ENCODE measurements at places on chromosomes 6 and 20. TPM values are rescaled to one million over a fixed set of nuclear protein-coding genes. Genes with fewer than 3 reads are reported as not detected.

PPT2 gene
- total RNA-seq: 33.8 TPM

BPIFA1 gene
- total RNA-seq: not detected

WFDC2 gene
- 76.4 TPM for total RNA-seq

RTF2 gene
- total RNA-seq: 46.3 TPM

DNA sequence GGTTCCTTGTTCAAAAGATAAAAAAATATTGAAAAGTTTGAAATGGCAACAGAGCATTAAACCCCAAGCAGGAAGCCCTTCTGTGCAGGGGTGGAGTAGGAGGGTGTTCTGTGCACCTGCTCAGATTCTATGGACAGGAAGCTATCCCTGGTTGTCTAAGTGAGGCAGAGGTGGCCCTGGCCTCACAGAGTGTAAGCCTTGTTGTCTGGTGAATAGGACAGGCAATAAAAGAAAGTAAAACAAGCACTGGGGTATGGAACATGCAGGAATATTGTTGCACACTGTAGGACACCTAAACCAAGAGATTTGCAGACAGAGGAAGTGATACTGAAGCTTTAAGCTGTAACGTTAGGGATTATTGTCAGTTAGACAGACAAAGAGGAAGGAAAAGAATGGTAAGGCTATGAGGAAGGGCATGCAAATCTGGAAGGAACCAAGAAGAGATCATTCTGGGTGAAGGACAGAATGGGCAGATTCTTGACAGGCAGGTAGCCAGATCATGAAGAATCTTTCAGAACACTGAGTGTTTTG lies 66.8 kb downstream of the TBC1D7 start:
- H3K4me3 ChIP-seq: no peak overlapping the region
- no peak overlapping the region for H3K27ac ChIP-seq
- no peak for DNase-seq

DNA sequence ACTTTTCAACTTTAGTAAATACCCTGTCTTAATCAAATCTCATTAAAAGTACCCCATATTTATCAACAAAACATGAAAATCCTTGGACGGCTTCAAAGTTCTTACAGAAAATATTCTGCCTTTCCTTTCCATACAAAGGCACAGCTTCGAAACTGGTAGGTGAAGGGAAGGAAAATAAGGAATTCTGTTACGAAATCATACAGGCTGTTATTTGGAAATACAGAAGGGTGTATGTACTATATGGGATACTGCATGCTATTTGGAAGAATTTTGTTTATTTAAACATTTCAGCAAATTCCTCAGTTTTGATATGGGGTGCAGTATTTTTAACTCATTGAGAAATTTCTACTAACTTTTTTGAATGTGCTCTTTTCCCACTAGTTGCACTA lies 138.4 kb upstream of the BTN3A2 start:
- no peaks in the 10 kb centered on the region for H3K27me3 ChIP-seq
- no peaks in the 10 kb centered on the region for H3K36me3 ChIP-seq
- DNase-seq: no peak
- H3K4me1 ChIP-seq: peaks cover 30% of the 10 kb centered on the region
- peak overlapping the region; percentile 67 for H3K4me3 ChIP-seq

DNA sequence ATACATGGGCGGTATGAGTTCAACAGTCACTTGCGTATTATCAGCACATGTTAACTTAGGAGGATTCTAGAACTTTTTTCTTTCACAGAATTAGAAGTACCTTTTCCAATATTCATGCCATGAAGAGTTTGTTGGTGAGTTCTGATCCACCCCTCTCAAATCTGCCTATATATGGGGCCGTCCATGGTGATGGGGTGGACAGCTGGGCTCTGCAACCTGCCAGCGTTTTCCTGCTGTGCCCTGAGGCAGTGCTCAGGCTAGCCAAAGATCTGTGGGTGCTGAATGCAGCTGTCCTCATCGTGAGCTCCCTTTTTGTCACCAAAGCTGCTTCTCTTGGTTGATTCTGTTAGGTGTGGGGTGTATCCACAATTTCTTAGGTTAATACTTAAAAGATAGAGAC lies 88.7 kb downstream of the THBS2 start:
- H3K27me3 ChIP-seq: no peaks in the 10 kb centered on the region
- no peak for DNase-seq
- no peak overlapping the region for H3K4me3 ChIP-seq
- H3K36me3 ChIP-seq: 0 out of 2 replicates have a peak, but pooled peaks cover 4% of the 10 kb centered on the region
- H3K4me1 ChIP-seq: no peaks in the 10 kb centered on the region

DNA sequence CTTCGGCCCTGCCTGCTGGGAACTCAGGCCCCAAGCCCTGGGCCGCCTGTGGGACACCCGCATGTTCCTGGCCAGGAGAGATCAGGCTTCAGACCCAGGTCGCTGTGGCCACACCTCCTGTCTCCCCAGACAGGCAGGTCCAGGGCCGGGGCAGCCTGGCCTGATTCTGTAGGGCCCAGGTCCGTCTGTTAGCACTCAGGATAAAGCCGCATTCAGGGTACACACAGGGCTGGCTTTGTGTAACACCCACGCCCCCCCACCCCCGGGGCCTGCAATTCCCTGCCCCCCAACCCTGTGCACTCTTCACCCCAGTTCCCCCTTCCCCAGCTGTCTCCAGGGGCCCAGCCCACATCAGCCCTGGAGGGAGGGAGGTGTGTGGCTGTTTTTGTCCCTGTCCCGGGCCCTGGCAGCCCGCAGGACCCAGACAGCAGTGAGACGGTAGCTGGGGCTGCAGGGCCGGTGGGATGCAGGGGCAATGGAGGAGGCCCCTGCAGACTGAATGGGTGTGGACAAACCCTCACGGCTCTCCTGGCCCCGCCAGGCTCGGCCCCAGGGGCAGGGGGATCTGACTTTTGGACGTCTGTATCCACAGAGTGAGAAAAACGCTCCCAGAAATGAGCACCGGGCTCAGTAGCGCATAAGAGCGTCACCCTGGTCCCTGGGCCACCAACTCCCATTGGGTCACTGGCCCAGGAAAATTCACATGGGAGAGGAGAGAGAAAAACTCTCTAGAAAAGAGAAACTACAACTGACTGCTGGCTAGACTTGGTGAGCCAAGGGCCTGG lies 42.4 kb upstream of the ZBP1 start:
- H3K4me3 ChIP-seq: no peak overlapping the region
- peak; percentile 41 for DNase-seq
- H3K36me3 ChIP-seq: peaks cover 15% of the 10 kb centered on the region
- H3K27me3 ChIP-seq: no peaks in the 10 kb centered on the region
- H3K27ac ChIP-seq: peak overlapping the region; percentile 45
- H3K4me1 ChIP-seq: peaks cover 31% of the 10 kb centered on the region

GRCh38 chr6:99216959-99217358 lies 132.5 kb downstream of the FAXC start:
- peaks cover 13% of the 10 kb centered on the region for H3K4me1 ChIP-seq
- DNase-seq: peak; percentile 31
- no peak overlapping the region for H3K4me3 ChIP-seq
- H3K36me3 ChIP-seq: no peaks in the 10 kb centered on the region
- H3K27ac ChIP-seq: no peak overlapping the region

DNA sequence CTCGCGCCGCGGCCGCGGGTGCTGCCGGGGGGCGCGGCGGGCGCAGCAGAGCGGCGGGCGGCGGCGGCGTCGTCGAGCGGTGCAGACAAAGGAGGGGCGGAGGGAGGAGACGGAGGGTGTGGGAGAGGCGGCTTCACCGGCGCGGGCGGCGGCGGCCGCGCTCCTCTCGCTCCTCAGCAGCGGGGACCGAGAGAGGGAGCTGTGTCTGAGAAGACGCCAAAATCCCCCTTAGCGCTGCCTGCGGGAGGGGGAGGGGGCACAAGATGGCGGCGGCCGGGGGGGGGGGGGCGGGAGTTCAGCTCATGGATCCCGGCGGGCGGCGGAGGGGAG lies 296 bp downstream of the ADNP start:
- H3K4me3 ChIP-seq: peak overlapping the region; percentile 68
- no peak overlapping the region for H3K27ac ChIP-seq
- H3K36me3 ChIP-seq: peaks cover 58% of the 10 kb centered on the region

DNA sequence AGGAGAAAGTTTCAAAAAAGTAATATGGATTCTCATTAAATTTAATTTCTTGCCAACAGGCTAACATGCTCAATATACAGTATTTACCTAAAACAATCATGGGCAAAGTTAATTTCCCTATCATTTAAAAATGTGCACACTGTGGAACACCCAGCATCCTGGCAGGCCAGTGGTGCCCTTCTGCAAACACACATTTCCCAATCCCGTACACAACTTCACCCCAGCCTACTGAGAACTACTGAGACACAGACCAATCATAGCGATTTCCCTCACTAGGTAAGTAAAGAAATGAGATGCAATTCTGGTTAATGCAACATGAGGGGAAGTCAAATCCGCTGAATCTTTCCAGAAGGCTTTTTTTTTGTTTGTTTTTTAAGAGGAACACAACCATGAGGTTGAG lies 7.6 kb downstream of the USP45 start:
- H3K4me3 ChIP-seq: no peak overlapping the region
- no peaks in the 10 kb centered on the region for H3K27me3 ChIP-seq
- H3K4me1 ChIP-seq: peaks cover 3% of the 10 kb centered on the region
- no peak for DNase-seq
- peaks cover 38% of the 10 kb centered on the region for H3K36me3 ChIP-seq
- no peak overlapping the region for H3K27ac ChIP-seq

GRCh38 chr20:49534255-49534712 lies 33.7 kb downstream of the PTGIS start:
- peak; percentile 76 for DNase-seq
- no peak overlapping the region for H3K27ac ChIP-seq
- no peak overlapping the region for H3K4me3 ChIP-seq
- no peaks in the 10 kb centered on the region for H3K27me3 ChIP-seq
- peaks cover 16% of the 10 kb centered on the region for H3K36me3 ChIP-seq
- no peaks in the 10 kb centered on the region for H3K4me1 ChIP-seq

DNA sequence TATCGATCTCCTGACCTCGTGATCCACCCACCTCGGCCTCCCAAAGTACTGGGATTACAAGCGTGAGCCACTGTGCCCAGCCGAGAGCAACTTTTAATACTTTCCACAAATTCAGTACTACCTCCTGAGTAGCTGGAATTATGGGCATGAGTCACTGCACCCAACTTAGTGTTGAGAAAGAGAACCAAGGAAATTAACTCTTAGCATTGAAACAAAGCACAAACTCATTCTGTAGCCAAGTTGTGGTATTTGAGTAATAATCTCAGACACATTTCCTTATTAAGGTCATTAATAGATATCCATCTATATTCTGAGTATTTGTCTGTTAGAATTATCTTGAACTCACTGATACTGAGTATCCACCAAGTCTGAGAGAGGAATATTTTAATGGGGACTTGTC lies 14.3 kb upstream of the ELOVL2 start:
- DNase-seq: no peak
- H3K4me3 ChIP-seq: no peak overlapping the region
- H3K27me3 ChIP-seq: no peaks in the 10 kb centered on the region
- no peaks in the 10 kb centered on the region for H3K4me1 ChIP-seq
- H3K27ac ChIP-seq: no peak overlapping the region
- no peaks in the 10 kb centered on the region for H3K36me3 ChIP-seq

DNA sequence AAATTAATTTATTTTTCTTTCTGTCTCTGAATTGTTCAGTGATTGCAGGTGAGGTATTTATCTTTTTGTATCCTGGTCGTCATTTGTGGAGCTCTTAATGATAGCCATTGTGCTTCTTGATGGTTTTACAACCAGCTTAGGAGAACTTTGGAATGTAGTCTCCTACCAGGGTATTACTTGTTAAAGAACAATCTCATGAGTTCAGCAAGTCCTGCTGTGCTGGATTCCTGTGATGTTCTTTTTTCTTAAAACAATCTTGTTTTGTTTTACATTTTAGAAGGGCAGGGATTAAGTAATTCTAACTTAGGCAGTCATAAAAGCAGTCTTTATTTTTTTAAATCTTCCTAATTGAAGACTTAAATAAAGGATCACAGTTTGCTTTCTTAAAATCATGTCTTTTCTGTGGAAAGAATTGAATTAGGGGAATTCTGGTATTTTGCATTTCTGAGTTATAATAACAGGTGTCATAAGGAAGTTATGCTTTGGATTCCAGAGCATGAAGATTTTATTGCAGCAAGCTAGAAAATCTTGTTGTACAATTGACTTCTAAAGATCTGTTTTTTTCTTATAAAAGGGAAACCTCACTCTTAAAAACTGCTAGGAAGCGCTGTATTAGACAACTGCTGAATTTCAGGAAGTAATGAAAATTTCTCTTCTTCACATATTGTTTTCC lies 23.7 kb downstream of the RIOK1 start:
- no peaks in the 10 kb centered on the region for H3K27me3 ChIP-seq
- H3K4me3 ChIP-seq: no peak overlapping the region
- H3K36me3 ChIP-seq: peaks cover 56% of the 10 kb centered on the region
- H3K4me1 ChIP-seq: no peaks in the 10 kb centered on the region

GRCh38 chr6:140871911-140872310 lies 1260.8 kb upstream of the GJE1 start:
- H3K4me1 ChIP-seq: no peaks in the 10 kb centered on the region
- H3K27ac ChIP-seq: no peak overlapping the region
- H3K36me3 ChIP-seq: peaks cover 4% of the 10 kb centered on the region
- H3K4me3 ChIP-seq: no peak overlapping the region
- H3K27me3 ChIP-seq: no peaks in the 10 kb centered on the region

DNA sequence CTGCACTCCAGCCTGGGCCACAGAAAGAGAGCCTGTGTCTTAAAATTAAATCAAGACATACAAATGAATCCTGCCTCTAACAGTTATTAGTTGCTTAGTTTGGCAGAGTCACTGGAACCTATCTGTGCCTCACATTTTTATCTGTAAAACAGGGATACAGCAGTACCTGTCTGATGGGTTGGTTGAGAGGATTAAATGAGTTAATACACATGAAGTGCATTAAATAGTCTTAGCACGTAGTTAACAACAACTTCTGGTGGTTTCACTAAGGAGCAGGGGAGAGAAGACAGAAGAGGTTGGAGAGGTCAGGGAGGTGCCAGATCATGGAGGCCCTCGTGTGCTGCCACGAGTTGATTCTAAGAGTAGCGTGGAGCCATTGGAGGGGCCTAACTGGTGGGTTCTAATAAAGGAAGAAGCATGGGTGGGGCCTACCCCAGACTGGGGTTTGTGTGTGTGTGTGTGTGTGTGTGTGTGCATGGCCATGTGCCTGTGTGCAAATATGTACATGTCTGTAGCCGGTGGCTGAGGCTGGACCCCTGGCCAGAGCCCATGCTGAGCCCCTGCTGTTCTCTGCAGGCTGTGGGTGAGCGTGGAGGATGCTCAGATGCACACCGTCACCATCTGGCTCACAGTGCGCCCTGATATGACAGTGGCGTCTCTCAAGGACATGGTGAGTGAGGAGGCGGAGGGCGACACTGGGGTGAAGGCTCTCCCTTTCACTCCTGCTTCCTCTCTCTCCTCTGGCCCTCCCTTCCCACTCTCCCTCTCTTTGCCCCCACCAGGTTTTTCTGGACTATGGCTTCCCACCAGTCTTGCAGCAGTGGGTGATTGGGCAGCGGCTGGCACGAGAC lies 9.1 kb downstream of the RBCK1 start:
- H3K4me1 ChIP-seq: no peaks in the 10 kb centered on the region
- no peaks in the 10 kb centered on the region for H3K27me3 ChIP-seq
- no peak overlapping the region for H3K4me3 ChIP-seq

GRCh38 chr6:31368461-31368860 lies 11.5 kb upstream of the HLA-B start:
- no peak for DNase-seq
- H3K36me3 ChIP-seq: no peaks in the 10 kb centered on the region
- no peak overlapping the region for H3K4me3 ChIP-seq

GRCh38 chr6:53811082-53811481 lies 16.3 kb downstream of the LRRC1 start:
- H3K36me3 ChIP-seq: peaks cover 4% of the 10 kb centered on the region
- peak overlapping the region; percentile 81 for H3K27ac ChIP-seq
- H3K27me3 ChIP-seq: no peaks in the 10 kb centered on the region

Measured in WTC11 (cell line).